ENCODE measurements at places on chromosomes 16 and 17.

- no peak for DNase-seq
- H3K4me3 ChIP-seq = no peak overlapping the region
- no peaks in the 10 kb centered on the region for H3K36me3 ChIP-seq
- H3K4me1 ChIP-seq = no peaks in the 10 kb centered on the region
Measured at GRCh38 chr16:80656711-80657150, 115.9 kb downstream of the DYNLRB2 start.

- H3K36me3 ChIP-seq = peaks cover 45% of the 10 kb centered on the region
- H3K27ac ChIP-seq = no peak overlapping the region
- H3K4me1 ChIP-seq = peaks cover 4% of the 10 kb centered on the region
- no peaks in the 10 kb centered on the region for H3K27me3 ChIP-seq
Measured at GRCh38 chr16:5073279-5073629, 1.6 kb downstream of the ALG1 start.

DNA sequence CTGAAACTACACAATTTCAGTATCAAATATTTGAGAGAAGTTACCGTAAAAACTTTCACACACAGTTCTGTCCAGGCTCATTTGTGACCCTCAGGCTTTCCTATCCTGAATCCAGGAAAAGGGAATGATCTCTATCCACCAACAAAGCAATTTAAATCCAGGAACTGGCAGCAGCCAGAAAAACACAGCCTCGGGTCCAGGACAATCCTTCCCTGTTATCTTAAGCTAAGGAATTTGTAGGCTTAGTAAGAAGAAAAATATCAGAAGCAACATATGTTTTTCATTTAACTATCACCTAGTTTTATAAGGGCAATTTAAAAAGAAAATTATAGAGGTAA lies 47.1 kb downstream of the TEX2 start:
- no peak overlapping the region for H3K4me3 ChIP-seq
- H3K4me1 ChIP-seq = peaks cover 27% of the 10 kb centered on the region
- no peak for DNase-seq

DNA sequence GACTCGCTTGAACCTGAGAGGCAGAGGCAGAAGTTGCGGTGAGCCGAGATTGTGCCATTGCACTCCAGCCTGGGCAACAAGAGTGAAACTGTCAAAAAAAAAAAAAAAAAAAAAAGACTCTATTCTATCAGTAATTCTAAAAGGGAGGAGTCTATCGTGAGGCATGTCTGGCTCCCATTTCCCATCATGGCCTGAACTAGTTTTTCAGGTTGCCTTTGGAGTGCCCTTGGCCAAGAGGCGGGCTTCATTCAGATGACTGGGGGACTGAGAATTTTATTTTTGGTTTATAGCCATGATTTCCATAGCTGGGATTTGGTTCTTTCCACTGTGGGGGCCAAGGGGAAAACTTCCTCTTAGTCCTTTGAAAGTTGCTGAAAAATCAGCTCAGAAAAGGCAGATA lies 3.5 kb upstream of the SNX29 start:
- no peaks in the 10 kb centered on the region for H3K27me3 ChIP-seq
- H3K4me1 ChIP-seq = peaks cover 10% of the 10 kb centered on the region
- no peak overlapping the region for H3K4me3 ChIP-seq
- H3K36me3 ChIP-seq = no peaks in the 10 kb centered on the region

- DNase-seq = no peak
- no peak overlapping the region for H3K27ac ChIP-seq
- no peak overlapping the region for H3K4me3 ChIP-seq
- H3K27me3 ChIP-seq = no peaks in the 10 kb centered on the region
- H3K4me1 ChIP-seq = no peaks in the 10 kb centered on the region
Measured at GRCh38 chr16:11651796-11652195, 16.5 kb upstream of the SNN start.

DNA sequence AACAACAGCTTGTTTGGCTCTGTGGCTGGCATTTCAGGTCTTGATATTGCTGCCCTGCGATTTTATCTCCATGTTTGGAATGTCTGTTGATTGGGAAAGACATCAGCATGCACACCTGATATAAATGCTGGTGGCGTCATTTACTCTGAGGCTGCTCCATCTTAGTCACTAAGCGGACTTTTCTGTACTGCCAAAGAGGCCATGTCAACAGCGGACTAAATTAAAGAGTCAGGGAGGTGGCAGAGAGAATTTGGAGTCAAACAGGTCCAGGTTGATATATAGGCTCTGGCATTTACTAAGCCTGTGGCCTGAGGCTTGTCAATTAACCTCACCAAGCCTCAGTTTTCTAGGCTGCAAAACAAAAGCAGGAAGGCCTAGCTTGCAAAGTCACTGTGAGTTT lies 6.2 kb downstream of the RBFOX1 start:
- no peak overlapping the region for H3K4me3 ChIP-seq
- H3K4me1 ChIP-seq = no peaks in the 10 kb centered on the region
- H3K36me3 ChIP-seq = no peaks in the 10 kb centered on the region
- no peaks in the 10 kb centered on the region for H3K27me3 ChIP-seq

- H3K4me1 ChIP-seq = no peaks in the 10 kb centered on the region
- no peaks in the 10 kb centered on the region for H3K27me3 ChIP-seq
- no peak overlapping the region for H3K4me3 ChIP-seq
- peaks cover 71% of the 10 kb centered on the region for H3K36me3 ChIP-seq
Measured at GRCh38 chr16:86545954-86546637, 8.9 kb downstream of the MTHFSD start.

- H3K27ac ChIP-seq = no peak overlapping the region
- H3K4me1 ChIP-seq = no peaks in the 10 kb centered on the region
- H3K36me3 ChIP-seq = no peaks in the 10 kb centered on the region
- peaks cover 13% of the 10 kb centered on the region for H3K27me3 ChIP-seq
- DNase-seq = no peak
Measured at GRCh38 chr17:29342158-29342765, 47.9 kb upstream of the TAOK1 start.

GRCh38 chr17:38636054-38636453 lies 30.3 kb upstream of the SRCIN1 start:
- no peak overlapping the region for H3K27ac ChIP-seq
- no peaks in the 10 kb centered on the region for H3K36me3 ChIP-seq
